ENCODE measurements at places on chromosomes 4 and X.

GRCh38 chr4:143311924-143312323 is 24.8 kb upstream of the GAB1 start:
- no peak for DNase-seq

- DNase-seq, result no peak
Observed at GRCh38 chr4:118915468-118915867, 26.8 kb downstream of the SYNPO2 start.

DNA sequence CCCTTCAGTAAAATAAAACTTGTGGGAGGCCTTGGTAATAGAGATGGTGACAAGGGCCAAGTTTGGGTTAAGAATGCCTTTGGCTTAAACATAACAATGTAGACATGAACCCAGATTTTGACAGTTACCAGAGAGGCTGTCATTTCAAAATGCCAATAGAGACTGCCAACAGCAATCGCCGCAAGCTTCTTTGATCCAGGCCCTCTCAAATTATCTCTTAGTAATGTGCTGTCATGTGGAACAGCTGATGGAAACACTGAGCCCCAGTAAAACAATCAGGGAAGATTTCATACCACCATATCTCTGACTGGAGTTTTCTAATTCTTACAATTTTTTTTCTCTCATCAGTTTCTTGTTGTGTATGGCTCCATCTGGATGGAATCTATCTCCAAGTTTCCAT is 80.5 kb downstream of the ZNF330 start:
- DNase-seq, result no peak

- no peak for DNase-seq
Observed at GRCh38 chrX:9486786-9487387, 22.0 kb downstream of the TBL1X start.

DNA sequence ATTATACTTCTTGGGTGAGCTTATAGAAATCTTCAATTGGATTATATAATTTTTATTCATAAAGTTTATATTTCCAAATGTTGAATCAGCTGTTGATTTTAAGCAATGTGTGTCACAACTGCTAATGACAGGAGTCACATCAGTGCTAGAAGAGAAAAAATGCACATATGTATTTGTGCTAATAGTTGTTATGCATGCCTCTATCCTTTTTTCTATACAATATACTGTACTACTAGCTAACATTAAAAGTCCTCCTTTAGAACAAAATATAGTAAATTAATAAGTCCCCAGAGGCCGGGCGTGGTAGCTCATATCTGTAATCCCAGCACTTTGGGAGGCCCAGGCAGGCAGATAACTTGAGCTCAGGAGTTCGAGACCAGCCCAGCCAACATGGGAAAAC is 23.7 kb upstream of the HNRNPD start:
- no peak for DNase-seq

DNA sequence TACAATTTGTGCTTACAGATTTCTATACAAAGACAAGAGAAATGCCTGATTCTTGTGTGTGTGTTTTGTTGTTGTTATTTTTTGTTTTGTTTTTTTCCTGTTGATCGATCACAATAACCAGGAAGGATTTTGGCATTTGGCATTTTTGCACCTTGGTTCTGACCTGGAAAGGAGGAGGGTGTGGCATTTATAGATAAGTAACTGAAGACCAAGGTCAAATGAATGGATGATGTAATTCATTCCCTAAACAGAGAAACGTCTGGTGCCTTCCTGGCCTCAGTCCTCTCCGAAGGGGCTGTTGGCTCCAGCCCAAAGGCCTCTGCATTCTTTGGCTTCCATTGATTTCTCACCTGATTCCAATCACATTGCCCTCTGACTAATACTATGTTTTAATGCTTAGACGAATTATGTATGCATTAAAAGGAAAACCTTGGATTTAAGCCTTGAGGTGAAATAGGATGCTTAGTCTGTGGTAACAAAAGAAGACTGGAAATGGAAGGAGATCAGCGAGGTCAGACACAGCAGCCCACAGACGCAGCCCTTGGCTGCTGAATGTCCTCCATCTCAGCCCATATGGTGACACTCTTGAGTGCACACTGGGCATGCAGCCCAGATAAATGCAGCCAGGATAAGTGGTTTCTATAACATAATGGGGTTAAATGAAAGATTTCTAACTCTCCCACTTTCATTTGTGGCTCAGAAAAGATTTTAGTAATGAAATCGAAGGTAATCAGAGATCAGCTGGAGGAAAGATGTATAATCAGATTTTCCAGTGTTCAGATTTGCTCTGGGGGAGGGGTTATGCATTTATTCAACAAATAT is 60.5 kb upstream of the TRIM2 start:
- no peak for DNase-seq
